ENCODE measurements at places on chromosomes 6 and 20.

- no peak for ATAC-seq
These were observed 216.0 kb downstream of the GJA1 start for GRCh38 chr6:121651420-121651819.

GRCh38 chr6:90364286-90364685 is 67.6 kb upstream of the BACH2 start:
- ATAC-seq: no peak

GRCh38 chr6:135095716-135096115 is 41.1 kb upstream of the HBS1L start:
- no peak for ATAC-seq

DNA sequence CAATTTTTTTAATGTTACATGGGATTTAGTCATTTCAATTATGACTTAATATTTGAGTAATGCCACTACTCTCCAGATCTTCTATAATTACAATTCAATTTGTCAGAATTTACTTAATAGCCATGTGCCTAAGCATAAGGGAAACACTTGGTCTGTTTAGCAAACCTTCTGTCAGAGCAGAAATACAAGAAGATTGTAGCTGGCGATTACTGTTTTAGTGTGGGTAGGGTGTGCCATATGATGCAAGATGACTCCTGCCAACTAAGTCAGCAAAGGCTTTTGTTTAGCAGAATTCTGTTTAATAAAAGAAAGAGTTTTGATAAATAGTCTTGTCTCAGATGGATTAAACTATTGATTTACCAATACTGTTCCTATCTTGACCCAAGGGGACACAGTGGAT is 455.4 kb downstream of the RNF144B start:
- ATAC-seq: no peak

GRCh38 chr6:31351401-31352309 is 5.3 kb downstream of the HLA-B start:
- ATAC-seq: no peak

Measured in SK-N-SH treated with all-trans-retinoic acid at 6 μM for 48 hours (cell line).